Stimulated activated CD8-positive, alpha-beta memory T cell treated with anti-CD3 and anti-CD28 coated beads, Interleukin-2, amount 100 ng/mL, for 1 hour (primary cell): ENCODE measurements at places on chromosomes 3 and 15.

DNA sequence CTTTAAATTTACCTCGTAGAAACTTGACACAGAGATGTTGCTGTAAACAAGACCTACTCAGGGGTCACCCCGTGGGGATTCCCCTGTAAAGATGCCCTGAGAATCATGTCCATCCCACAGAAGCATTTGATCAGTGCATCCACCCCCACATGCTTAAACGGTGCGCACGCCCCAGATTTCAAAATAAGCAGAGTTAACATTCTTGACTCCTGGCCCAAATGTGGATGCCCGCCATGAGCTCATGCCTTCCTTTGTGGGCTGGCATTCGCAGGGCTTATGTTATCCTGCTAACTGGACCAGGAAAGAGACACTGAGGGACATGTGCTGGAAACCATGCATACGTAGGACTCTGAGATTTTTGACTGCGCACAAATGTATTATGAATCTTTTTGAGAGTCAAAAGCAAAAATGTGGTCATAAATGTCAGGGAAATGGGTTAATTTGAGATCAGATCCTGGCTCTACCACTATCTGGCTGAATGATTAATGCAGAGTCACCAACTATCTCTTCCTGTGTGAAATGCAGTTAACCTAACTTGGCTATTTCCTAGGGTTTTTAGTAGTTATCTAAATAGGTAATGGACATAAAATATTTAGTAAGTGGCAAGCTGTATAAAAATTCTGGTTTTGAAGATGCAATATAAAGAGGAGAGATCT, 9.1 kb upstream of the TP63 start:
- DNase-seq, result no peak

- DNase-seq, result no peak
These were observed 47.2 kb upstream of the ZBTB38 start for GRCh38 chr3:141321109-141321497.

GRCh38 chr15:92112711-92113110, 259.2 kb downstream of the SLCO3A1 start:
- DNase-seq, result no peak

- no peak for DNase-seq
These were observed 7.8 kb downstream of the GLDN start for GRCh38 chr15:51349156-51349844.

GRCh38 chr3:168998792-168999191, 664.7 kb downstream of the MECOM start:
- no peak for DNase-seq

DNA sequence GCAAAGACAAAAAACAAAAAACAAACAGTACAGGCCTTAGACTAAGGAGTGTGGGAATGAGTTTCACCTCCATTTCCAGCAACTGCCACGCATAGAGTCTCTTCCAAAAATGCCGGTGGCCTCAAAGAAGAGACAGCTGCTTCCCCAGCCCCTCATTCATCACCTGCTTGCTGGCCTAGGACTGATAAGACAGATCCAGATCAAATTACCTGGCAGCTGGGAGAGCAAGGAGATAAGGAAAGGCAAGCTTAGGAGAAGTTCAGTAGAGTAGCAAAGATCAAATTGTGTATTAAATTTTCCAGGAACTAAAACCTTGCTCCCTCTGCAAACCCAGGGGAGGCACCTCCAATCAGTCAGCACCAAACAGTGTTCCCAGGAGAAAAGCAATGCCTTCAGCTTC, 325.8 kb upstream of the CTNNB1 start:
- DNase-seq, result no peak
